ENCODE measurements at places on chromosomes 16 and 17. TPM values are rescaled to one million over a fixed set of nuclear protein-coding genes. Genes with fewer than 3 reads are reported as not detected.

DNA sequence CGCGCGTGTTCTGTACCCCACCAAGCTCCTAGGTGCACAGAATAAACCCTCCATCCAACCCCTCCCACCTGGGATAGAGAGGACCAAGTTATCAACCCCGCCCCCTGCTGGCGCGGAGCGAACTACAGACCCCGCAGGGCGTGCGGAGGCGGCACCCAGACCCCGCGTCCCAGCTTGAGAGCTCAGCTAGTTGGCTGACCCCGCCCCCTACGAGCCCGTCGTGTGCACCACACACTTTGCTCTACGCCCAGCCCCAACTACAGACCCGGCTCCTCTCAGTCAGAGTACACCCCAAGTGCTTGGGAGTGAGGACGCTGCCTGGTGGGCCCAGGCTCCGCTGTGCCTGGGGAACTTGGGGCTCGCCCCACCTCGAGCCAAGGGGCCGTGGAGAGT, 1.5 kb downstream of the GRIN2A start:
- no peak overlapping the region for H3K4me3 ChIP-seq
- peaks cover 66% of the 10 kb centered on the region for H3K27me3 ChIP-seq
- no peak overlapping the region for H3K27ac ChIP-seq
- peaks cover 19% of the 10 kb centered on the region for H3K4me1 ChIP-seq

GRCh38 chr16:70430667-70431536, 8.0 kb downstream of the ST3GAL2 start:
- DNase-seq, result peak; percentile 66
- peaks cover 78% of the 10 kb centered on the region for H3K4me1 ChIP-seq
- no peaks in the 10 kb centered on the region for H3K27me3 ChIP-seq
- H3K4me3 ChIP-seq, result no peak overlapping the region
- H3K36me3 ChIP-seq, result no peaks in the 10 kb centered on the region

DNA sequence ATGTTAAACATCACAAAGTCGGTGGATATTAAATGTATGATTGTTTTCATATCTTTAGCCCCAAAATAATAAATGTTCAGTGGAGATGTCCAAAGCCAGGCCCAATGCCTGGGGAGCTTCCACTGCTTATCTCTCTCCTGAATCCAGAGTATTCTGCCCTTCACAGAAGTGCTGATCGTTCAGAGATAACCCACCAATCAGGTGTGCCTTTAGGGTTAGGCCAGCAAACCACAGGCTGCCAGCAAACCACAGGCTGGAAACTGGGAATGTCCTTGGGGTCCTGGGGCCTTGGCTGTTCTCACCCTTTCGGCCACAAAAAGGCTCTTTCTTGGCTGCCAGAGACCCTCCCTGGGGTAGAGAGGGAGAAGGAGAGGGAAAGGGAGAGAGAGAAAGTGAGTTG, 33.9 kb downstream of the NXN start:
- no peaks in the 10 kb centered on the region for H3K27me3 ChIP-seq
- no peaks in the 10 kb centered on the region for H3K36me3 ChIP-seq
- peak overlapping the region; percentile 20 for H3K27ac ChIP-seq
- H3K4me1 ChIP-seq, result peaks cover 11% of the 10 kb centered on the region
- DNase-seq, result no peak

DNA sequence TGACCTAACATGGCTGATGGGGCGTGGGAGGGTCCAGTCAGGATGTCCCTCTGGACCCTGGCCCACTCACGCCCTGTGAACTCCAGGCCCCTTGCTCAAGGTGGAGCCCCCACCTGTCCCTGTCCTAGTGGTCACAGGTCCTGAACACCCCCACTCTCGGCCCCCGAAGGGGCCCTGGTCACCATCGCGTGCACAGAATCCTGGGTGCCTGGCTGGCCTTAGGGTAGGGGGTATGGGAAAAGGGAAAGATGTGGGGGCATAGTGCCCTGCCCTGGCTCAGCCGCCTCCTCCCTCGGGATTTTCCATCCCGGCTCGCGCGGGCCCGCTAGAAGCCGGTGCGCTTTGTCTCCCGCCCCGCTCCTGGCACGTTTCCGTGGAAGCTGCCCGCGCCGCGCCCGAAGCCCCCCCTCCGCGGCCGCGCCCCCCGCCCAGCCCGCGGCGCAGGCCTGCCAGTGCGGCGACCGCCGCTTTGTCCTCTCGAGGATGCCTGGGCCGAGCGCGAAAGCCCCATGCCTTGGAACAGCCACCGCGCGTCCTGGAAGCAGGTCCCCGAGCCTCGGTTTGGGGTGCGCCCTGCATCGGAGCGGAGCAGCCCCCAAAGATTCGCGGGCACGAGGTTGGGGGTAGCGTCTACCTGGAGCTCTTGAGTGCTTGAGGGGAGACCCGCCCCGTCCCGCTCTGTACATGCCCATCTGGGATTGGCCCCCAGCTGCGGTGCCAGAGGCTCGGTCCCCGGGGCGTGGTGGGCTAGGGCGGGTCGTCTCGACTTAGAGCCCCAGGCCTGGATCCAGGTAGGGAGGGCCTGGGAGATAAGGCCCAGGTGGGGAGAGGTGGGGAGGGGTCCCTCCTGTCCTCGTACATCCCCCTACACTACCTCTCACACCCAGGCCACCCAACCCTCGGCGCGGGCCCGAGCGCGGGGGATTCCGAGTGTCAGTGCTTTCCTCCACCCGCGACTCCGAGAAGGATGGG, 1.3 kb downstream of the SMPD3 start:
- no peaks in the 10 kb centered on the region for H3K36me3 ChIP-seq
- no peak overlapping the region for H3K27ac ChIP-seq
- no peak overlapping the region for H3K4me3 ChIP-seq
- no peak for DNase-seq
- H3K4me1 ChIP-seq, result peaks cover 4% of the 10 kb centered on the region

GRCh38 chr16:24851700-24852099, 5.9 kb downstream of the SLC5A11 start:
- no peak for DNase-seq
- no peak overlapping the region for H3K27ac ChIP-seq
- H3K4me1 ChIP-seq, result peaks cover 4% of the 10 kb centered on the region

BRIP1 gene
- total RNA-seq, result 4.0 TPM

DNA sequence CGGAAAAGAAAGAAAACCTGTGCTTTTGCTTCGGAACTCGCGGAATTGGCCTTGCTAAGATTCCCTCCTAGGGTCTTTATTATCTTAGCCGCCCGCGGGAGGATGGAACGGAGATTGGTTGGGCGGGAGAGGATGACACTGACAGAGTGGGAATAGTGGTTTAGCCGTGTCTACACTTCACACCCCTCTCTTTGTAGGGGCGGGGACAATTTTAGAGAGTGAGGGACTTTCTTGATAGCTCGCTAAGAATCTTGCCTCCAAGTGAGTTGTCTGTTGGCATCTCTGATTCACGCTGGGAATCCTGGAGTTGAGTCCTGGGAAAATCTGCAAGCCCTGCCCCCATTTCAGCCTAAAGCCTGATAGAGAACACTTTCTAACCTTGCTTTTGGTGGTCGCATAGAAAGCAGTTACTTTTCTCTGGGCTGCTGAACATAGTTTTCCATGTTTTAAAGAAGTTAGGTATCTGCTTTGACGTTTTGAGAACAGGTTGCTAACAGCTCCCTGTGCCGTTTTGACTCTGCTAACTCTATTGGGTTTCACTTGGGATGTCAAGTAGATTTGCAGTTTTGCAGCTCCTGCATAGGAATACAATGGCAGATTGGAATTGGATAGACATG, 697 bp downstream of the NOL11 start:
- peak overlapping the region; percentile 74 for H3K4me3 ChIP-seq
- H3K27me3 ChIP-seq, result no peaks in the 10 kb centered on the region
- H3K27ac ChIP-seq, result peak overlapping the region; percentile 92
- H3K36me3 ChIP-seq, result no peaks in the 10 kb centered on the region

MMP2 gene
- 107 TPM for total RNA-seq

DNA sequence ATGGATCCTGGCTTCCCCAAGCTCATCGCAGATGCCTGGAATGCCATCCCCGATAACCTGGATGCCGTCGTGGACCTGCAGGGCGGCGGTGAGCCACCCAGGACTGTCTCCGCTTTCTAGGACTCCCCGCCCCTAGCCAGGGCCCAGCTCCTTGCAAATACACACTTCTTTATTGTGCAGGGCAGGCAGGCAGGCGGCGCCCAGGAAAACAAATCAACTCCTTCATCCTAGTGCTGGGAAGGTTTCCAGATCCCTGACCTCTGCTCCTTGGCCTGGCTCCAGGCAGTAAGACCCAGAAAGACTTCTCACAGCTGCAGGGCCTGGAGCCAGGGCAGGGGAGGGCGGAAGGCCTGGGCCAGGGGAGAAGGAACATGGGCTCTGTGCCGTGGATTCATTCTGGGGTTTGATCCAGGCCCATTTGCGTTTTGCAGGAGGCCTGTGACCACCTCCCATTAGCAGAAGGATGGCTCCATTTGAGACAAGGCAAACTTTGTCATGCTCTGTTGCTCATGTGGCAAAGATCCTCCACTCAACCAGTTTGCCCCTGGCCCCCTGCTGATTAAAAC, 6.0 kb upstream of the LPCAT2 start:
- peak; percentile 72 for DNase-seq
- H3K27ac ChIP-seq, result peak overlapping the region; percentile 51
- H3K27me3 ChIP-seq, result no peaks in the 10 kb centered on the region
- H3K36me3 ChIP-seq, result no peaks in the 10 kb centered on the region

- H3K27ac ChIP-seq, result peak overlapping the region; percentile 86
- peak; percentile 78 for DNase-seq
- no peaks in the 10 kb centered on the region for H3K27me3 ChIP-seq
- no peak overlapping the region for H3K4me3 ChIP-seq
- peaks cover 86% of the 10 kb centered on the region for H3K4me1 ChIP-seq
Measured at GRCh38 chr17:77423589-77424451, 283.1 kb downstream of the SEC14L1 start.

DNA sequence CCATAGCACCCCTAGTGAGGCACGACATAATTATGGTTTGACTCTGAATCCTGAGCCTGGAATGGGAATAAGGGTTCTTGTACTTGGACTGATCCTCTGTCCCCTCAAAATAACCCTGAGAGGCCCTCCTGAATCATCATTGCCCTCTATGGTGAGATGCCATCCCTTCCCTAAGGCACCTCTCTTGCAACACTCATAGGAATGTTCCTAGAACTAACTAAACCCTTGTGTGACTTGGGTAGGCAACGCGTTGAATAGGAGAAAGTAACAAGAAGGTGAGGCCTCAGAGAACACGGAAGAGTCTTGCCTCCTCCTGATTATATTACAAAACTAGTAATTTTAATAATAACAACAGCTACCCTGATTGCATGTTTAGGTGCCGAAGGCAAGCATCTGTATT, 189.1 kb upstream of the ANKFN1 start:
- H3K27ac ChIP-seq, result no peak overlapping the region
- peaks cover 10% of the 10 kb centered on the region for H3K4me1 ChIP-seq
- H3K36me3 ChIP-seq, result no peaks in the 10 kb centered on the region
- DNase-seq, result no peak
- no peak overlapping the region for H3K4me3 ChIP-seq

- no peaks in the 10 kb centered on the region for H3K4me1 ChIP-seq
- H3K36me3 ChIP-seq, result no peaks in the 10 kb centered on the region
- DNase-seq, result no peak
- H3K4me3 ChIP-seq, result no peak overlapping the region
- no peak overlapping the region for H3K27ac ChIP-seq
Measured at GRCh38 chr17:2980904-2981246, 82.5 kb downstream of the OR1D5 start.

TBX6 gene
- total RNA-seq, result 0.60 TPM

CCL7 gene
- total RNA-seq, result not detected

MSLN gene
- 2.4 TPM for total RNA-seq

DNA sequence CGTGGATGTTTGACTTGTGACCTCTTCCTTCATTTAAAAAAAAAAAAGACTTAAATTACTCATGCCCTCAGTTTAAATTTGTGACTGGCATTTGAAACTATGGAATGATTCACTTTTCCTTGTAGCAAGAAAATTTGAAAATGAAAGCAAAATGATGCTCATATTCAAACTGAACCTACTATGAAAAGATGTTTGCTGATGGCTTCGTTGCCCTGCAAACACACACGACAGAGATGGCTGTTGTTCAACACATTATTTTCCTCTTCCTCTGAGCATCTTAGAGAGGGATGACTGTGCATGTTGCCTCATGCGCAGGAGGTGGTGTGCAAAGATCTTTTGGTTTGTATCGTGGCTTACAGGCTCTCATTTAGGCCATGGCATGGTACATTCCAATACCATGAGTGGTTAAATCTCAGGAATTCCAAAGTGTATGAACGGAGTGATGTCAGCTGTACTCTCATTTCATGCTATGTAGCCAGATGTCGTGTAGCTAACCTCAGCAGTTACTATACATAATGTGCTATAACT, 164.5 kb downstream of the PRKCA start:
- H3K4me1 ChIP-seq, result peaks cover 32% of the 10 kb centered on the region
- peak; percentile 72 for DNase-seq
- H3K4me3 ChIP-seq, result no peak overlapping the region
- H3K27me3 ChIP-seq, result no peaks in the 10 kb centered on the region
- peak overlapping the region; percentile 76 for H3K27ac ChIP-seq

- H3K4me1 ChIP-seq, result no peaks in the 10 kb centered on the region
- H3K27me3 ChIP-seq, result no peaks in the 10 kb centered on the region
- H3K4me3 ChIP-seq, result no peak overlapping the region
- H3K27ac ChIP-seq, result no peak overlapping the region
- no peaks in the 10 kb centered on the region for H3K36me3 ChIP-seq
Measured at GRCh38 chr17:13518261-13519000, 83.3 kb downstream of the HS3ST3A1 start.

- H3K4me3 ChIP-seq, result no peak overlapping the region
- no peaks in the 10 kb centered on the region for H3K4me1 ChIP-seq
- no peaks in the 10 kb centered on the region for H3K36me3 ChIP-seq
- H3K27ac ChIP-seq, result no peak overlapping the region
Measured at GRCh38 chr16:65621640-65622039, 499.8 kb upstream of the CDH11 start.

DNA sequence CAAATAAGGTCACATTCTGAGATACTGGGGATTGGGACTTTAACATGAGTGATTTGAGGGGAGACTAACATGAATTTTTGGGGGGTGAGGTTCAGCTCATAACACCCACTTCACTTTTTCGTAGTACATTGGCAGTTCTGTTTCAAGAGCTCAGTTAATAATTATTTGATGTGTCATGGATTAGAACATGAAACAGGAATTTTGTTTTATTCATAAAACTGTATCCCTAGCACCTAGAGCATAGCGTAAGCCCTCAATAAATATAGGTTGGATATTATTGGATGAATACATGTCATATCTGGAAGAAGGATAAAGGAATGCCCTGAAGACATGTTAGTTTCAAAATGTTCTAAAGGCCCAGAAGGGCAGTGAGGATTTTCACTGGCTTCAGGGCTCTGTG, 119.8 kb downstream of the PRKCA start:
- H3K27ac ChIP-seq, result no peak overlapping the region
- DNase-seq, result no peak
- H3K4me1 ChIP-seq, result peaks cover 1% of the 10 kb centered on the region
- H3K36me3 ChIP-seq, result no peaks in the 10 kb centered on the region

DNA sequence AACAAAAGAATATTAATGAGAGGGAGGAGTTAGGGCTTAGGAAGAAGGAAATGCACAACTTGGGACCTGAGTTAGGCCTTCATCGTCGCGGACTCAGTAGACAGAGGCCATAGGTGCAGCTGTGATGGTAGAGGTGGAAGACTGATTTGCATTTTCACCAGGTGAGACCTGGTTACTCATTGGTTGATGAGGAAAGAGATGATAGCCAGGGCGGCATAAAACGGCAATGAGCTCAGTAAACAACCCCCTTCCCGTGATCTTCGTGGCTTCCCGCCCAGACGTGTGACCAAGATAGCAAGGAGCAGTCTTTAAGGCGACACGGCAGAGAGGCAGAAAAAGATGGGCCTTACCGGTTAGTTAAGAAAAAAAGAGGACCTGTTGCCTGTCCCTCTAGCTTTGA, at the start of gene TMC5:
Gene TMC5, plus strand, starts transcription at position 244 of the 400 bp plus-strand sequence. CDS start 22,156 bp downstream, outside the sequence.
- no peak within 1 kb of the TSS for H3K4me3 ChIP-seq
- no peak for DNase-seq
- no peak within 1 kb of the TSS for H3K27ac ChIP-seq
- H3K27me3 ChIP-seq, result no peaks in the 10 kb centered on the region

All from hepatocyte (in vitro differentiated cells).